ENCODE measurements at places on chromosomes 12 and 14.

DNA sequence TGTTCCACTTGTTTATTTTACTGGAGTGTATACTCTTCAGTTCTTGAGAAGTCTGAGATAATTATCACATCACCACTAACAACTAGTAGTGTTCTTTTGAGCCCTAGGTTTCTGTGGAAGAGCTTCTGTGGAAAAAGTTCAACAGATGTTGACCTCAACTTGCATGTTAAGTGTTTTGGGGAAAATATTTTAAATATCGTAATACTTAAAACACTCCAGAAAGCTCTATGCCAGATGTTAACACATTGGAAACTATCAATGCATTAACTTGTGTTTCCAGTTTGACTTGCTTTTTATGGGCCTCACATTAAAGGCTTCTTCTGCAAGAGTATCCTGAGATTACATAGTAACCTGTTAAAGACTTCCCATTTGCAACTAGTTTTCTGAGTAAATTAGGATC, 173.1 kb downstream of the DUSP6 start:
- DNase-seq, result no peak

DNA sequence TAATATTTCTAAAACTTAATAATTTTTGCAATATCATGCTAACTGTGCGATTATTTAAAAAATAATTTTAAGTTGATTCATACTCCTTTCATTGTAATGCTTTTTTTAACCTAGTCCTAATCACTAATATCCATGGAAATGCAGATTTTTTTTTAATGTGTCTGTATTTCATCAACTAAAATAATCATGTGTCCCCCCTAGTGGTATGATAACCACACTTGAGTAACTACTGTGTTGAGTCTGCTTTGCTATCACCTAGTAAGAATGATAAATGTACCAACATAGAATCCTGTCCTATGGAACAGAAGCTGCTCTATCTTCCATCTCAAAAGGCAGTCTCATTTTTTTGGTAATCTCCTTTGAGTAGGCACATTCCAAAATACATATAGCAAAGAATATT, 19.1 kb upstream of the SYNE2 start:
- DNase-seq, result no peak

DNA sequence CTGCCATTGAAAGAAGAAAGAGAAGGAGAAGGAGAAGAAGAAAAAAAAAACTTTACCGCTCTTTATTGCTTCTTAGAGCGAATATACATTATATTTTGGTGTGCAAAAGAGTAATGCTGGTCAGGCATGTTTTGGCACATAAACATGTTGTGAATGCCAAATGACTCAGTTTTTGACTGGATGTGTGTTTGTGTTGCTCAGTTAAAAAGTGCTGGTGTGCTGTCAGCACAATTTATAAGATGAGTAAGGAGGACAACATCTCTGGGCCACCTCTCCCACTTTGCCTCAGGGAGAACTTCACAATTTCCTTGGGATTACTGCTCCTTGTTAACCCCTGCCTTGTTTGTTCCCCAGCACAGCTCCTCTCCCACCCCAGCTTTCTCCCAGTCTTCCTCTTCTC, 584.8 kb downstream of the ETNK1 start:
- no peak for DNase-seq

DNA sequence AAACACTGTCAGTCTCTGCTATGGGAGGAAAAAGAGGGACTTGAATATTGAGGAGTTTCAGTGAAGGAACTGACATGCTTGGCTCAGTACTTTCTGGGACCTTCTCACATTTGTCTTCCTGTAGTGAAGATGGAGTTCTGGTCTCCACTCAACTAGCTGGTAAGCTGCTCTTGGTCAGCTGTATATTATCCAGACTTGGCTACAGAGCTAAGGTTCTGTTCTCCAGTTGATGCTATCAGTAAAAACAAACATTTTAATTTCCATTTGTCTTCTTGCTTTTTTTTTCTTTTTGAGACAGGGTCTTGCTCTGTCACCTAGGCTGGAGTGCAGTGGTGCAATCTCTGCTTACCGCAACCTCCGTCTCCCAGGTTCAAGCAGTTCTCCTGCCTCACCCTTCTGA, 5.3 kb downstream of the RNF34 start:
- no peak for DNase-seq

DNA sequence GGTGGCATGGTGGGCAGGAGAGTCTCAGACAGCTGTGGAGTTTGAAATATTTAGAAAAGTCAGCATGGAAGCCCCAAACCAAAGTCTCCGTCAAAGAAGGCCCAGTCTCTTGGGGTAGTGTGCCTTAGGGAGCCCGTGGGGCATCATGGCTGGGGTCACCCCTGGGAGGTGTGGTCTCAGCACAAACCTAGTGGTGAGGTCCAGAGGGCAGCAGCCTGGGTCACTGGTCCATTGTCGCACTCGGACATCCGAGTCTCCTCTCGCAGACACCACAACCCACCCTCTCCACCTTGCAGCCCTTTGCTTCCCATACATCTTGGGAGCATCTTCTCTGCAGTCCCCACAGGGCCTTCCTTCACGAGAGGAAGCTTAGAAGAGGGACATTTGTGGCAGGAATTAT, 588.0 kb upstream of the TMEM132C start:
- DNase-seq, result no peak

DNA sequence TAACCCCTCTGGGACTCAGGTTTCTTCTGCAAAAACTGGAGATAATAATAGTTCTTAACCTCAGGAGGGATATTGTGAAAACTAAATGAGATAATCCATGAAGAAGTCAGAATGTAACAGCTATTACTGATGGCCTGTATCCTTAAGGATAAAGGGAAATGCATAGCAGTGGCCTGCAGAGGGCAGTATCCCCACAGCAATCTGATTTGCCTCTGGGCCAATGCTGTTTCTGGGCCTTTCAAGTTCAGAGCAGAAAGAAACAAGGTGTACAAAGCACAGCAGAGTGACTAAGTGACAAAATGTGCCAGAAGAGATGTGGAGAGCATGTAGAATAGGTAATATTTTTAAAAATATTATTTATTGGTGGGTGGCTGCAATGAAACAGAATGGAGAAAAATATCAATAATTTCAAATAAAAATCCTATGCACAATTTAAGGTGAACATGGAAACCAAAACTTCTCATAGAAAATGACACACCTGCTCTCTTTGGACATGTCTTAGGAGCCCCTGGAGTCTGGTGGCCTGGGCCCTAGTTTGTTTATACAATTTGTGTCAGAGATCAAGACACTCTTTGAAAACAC, 90.3 kb downstream of the C12orf75 start:
- DNase-seq, result peak; percentile 39

DNA sequence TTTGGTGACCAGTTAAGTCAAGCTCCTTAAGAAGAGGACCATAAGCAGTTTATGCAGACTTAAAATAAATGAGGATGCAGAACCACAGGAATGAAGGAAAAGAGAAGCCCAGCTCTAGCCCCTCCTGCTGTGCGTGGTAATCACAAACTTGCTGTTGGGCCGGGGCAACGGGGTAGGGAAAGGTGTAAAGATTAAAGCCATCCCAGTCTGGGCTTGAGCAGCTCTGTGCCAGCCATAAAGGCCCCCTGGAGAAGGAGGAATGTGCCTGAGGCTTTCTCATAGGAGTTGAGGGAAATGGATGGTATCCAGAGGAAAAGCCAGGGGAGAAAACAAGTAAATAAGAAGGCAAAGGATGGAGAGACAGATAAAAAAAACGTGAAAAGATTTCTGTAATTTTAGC, 25.1 kb downstream of the TEP1 start:
- DNase-seq, result no peak

DNA sequence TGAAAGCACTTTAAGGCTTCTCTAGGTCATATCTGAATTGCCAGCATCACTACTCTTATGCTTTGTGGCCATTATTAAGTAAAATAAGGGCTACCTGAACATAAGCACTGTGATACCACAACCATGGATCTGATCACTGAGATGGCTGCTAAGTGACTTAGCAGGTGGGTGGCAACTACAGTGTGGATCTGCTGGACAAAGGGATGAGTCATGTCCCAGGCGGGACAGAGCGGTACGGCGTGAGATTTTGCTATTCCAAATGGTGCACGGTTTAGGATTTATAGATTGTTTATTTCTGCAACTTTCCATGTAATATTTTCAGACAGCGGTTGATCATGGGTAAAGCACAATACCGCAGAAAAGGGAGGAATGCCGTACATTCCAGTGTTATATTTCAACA, 39.4 kb downstream of the MLXIP start:
- no peak for DNase-seq

GRCh38 chr12:112303004-112303403, 79.2 kb downstream of the HECTD4 start:
- DNase-seq, result peak; percentile 2

DNA sequence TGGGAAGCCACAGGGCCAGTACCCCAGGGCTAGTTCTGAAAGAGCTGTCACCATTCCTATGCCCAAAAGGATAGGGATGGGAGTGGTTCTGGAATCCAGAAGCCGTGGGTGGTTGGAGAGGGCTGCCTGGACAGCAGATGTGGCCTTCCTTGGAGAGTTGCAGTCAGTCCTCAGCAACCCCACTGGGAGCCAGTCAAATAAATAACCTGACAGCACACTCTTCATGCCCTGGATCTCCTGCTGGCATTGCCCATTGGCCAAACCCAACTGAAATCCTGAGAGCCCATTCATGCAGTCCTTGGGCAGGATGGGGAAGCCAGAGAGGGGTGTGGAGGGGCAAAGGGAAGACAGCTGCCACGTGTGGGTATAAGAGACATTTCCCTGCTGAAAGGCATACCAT, 128.2 kb downstream of the PTPN11 start:
- DNase-seq, result no peak

DNA sequence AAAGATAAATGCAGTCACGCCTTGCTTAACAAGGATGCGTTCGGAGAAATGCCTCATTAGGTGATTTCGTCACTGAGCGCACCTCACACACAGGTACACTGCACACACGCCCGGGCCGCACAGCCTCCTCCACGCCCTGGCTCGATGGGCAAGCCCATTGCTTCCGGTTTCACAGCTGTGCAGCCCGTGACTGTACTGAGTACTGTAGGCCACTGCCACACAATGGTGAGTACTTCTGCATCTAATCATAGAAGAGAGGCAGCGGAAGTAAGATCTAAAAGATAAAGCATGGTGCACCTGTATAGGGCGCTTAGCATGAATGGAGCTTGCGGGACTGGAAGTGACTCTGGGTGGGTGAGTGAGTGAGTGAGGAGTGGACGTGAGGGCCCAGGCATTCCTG, 4.3 kb downstream of the RIMBP2 start:
- DNase-seq, result no peak

GRCh38 chr12:92007787-92008186, 137.9 kb downstream of the BTG1 start:
- DNase-seq, result no peak

DNA sequence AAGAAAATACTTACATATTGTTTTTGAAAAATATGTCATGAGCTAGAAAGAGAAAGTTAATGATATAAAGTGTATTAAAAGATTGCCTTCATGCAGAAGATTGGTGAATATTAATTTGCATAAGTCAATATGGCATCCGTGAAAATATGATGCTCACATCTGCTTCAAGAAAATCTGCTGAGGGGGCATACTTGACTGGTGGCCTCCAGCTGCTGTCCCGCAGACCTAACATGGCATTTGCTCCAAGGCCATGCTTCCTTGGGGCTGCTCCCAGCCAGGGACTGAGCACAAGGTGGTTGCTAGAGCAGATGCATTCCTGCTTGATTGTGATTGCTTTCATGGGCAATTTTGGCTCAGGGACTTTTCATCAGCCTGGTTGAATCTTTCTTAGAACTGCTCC, 133.8 kb downstream of the TTC6 start:
- DNase-seq, result no peak

DNA sequence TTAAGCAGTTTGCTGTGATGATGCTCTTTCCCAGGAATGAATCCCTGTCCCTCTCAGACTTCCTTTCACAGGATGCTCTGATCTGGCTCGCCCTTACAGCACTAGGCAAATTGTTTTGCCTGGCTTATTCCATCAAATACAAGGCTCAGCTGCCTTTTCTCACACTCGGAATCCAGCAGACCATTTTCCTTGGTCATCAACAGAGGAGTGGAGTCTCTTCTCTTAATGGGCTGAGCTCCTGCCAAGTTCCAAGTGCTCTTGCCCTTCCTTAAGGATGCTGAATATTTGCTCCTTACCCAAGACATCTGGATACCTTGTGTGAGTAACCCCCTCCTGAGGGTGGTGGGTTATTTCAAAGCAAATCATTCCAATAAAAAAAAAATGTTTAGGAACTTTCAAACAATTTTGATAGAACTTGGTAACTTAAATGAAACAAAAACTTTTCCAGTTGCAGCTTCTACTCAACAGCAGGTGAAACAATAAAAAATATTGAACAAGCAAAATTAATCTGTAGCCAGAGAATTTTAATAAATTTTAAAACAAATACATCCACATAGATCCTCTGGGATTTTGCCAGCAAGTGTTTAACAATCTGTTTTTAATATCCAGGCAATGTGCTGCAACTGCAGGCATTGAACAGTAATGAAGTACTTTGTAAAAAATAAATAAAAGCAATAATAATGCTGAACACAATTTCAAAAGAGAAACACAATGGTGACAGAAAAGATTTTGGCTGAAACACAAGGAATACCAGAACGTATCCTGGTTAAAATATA, 264.0 kb upstream of the FAR2 start:
- DNase-seq, result no peak

DNA sequence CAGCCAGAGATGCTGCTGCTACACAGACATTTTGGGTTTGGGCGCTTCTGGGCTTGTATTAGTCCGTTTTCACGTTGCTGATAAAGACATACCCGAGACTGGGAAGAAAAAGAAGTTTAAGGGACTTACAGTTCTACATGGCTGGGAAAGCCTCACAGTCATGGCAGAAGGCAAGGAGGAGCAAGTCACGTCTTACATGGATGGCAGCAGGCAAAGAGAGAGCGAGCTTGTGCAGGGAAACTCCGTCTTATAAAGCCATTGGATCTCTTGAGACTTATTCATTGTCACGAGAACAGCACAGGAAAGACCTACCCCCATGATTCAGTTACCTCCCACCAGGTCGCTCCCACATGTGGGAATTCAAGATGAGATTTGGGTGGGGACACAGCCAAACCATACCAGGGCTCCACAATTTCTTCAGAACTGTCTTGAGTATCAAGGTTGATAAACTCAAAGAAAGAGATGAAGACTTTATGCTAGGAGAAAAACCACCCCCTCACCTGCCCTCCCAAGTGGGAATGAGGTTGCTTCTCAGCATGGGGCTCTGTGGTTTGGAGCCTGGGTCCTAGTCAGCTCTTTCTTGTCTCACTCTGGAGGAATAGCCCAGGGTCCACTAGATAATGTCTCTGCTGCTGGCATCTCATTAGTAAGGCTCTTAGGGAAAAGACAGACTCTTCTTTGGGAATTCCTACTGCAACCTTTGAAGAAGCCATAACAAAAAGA, 200.3 kb downstream of the PELI2 start:
- DNase-seq, result no peak

DNA sequence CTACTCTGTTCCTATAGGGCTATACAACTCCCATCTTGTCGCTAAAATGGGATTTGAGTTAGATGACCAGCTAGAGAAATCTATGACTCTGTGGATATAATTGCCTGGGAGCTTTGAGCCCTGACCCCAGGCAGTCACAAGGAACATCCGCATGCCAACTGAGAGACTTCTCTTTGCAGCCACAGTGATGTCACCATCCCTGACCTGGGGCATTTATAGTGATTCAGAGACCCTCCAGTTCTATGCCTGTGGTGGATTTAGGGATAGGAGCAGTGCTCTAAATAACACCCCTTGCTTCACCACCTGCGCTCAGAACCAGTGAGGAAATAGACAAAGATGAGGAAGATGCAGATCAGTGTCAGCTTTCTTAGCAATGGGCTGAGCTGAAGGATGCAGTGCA, 86.2 kb downstream of the RIN3 start:
- DNase-seq, result no peak
